Bronchial epithelial cell (primary cell): ENCODE measurements at places on chromosomes 11 and 22. TPM values are rescaled to one million over a fixed set of nuclear protein-coding genes. Genes with fewer than 3 reads are reported as not detected.

- no peak for DNase-seq
Measured at GRCh38 chr11:16121853-16122252, 234.5 kb downstream of the SOX6 start.

- no peak for DNase-seq
Measured at GRCh38 chr11:60133917-60134316, 45.5 kb downstream of the MS4A2 start.

GRCh38 chr11:79113054-79113690 is 327.7 kb downstream of the TENM4 start:
- DNase-seq: no peak

Gene KCNJ1
- under 0.01 TPM in 1 of 2 replicates, not detected in the other for total RNA-seq

DNA sequence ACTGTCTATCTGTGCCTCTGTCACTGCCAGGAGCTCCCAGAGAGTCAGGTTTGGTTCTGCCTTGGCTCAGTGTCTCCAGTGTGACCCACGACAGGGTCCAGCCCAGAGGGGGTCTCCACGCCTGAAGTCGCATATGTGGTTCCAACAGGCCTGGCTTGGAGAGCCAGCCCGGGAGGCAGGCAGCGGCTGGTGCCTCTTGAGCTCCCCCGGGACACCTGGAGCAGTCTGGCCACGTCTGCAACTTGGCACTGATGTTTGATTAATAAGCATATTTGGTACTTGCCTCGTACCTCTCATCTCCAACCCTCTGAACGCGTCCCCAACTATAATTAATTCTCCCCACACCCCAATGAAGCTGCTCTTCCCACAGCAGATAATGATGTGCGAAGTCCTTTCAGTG is 31.7 kb upstream of the SHISAL1 start:
- DNase-seq: no peak

Gene IRAG1
- 0.26 and 0.51 TPM in 2 replicates for total RNA-seq

GRCh38 chr22:35708917-35709316 is 8.8 kb upstream of the APOL5 start:
- DNase-seq: no peak

DNA sequence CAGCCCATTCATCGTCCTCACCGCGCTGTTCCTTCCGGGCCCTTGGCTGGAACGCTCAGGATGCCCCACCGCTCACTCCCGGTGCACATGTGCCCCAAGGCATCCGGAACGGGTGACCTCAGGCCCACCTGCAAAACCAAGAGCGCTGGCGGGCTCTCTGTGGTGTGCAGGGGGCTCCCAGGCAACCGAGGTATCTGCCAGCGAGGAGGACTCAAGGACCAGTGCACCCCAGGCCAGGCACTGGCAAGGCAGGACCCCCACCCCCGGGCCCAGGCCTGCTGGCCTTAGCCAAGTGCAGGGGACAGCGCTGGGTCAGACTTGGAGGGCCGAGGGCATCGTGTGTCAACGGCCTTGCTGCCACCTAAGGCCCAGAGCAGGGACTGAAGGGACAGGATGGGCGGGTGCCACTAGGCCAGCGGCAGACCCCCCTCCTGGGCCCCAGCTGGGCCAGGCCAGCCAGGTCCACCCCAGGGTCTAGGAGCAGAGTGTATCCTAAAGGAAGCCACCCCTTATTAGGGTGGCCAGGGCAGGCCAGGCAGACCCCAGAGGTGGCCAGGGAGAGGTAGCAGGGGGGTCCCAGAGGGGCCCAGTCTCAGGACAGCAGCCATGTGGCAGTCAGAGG is 8.5 kb downstream of the TNNT3 start:
- DNase-seq: no peak

DNA sequence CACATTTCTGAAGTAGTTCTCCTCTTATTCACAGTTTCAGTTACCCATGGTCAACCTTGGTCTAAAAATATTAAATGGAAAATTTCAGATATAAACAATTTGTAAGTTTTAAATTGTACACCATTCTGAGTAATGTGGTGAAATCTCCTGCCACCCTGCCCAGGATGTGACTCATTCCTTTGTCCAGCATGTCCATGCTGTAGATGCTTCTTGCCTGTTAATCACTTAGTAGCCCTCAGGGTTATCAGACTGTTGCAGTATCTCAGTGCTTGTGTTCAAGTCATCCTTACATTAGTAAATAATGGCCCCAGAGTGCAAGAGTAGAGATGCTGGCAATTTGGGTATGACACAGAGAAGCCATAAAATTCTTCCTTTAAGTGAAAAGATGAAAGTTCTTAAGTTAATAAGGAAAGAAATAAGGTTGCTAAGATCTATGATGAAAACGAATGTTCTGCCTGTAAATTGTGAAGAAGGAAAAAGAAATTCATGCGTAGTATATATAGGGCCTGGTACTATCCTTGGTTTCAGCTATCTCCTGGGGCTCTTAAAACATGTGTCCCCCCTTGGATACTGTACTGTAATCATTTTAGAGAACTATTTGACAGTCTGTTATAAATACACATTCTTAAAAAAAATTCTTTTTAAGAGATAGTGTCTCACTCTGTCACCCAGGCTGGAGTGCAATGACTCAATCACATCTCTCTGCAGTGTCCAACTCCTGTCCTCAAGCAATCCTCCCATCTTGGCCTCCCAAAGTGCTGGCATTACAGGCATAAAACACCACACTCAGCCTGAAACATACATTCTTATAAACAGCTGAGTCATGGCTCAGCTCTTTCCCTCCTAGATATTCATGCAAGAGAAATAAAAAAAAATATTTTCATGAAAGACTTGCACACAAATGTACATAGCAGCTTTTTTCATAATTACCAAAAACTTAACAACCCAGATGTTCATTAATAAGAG is 31.3 kb downstream of the MTNR1B start:
- DNase-seq: peak; percentile 96

GRCh38 chr11:24496736-24497725 is at the start of gene LUZP2:
LUZP2 (plus strand) TSS chr11:24497053.
- DNase-seq: peak; percentile 28

DNA sequence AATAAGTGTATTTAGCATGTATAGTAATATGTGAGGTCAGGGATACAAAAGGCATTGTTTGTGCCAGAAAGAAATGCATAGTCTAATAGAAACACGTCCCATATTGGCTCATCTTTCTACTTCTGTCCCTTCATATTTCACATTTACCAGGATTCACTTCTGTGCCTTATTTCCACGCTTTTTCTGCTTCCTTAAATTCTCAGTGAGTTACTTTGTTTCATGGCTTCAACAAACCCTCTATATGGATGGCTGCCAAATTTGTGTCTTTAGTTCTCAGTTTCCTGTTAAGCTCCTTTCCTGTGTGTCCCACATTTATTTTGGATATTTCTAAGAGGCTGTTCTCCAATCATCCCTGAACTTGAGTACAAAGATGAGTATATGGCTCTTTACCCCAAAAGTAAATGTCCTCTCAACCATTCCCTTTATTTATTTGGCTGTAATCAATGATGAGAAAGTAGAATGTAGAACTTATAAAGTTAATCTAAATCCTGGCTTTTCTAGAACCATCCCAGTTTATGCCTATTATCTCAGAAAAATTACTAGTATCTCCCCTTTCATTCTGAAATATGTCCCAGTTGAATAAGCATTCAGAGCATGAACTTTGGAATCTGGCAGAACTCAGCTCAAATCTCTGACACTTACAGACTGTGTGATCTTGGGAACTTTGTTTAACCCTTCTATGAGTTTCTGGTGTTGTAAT is 23.5 kb downstream of the OR8B12 start:
- DNase-seq: no peak

- no peak for DNase-seq
Measured at GRCh38 chr22:47046411-47047065, 284.1 kb downstream of the TBC1D22A start.
